NCI-H2227 treated with DMSO at 0.1 percent for 48 hours (cell line): ENCODE measurements at places on chromosomes 13 and 19.
A peak's percentile ranks its signal among the peaks of the same experiment; 100 is the strongest.

DNA sequence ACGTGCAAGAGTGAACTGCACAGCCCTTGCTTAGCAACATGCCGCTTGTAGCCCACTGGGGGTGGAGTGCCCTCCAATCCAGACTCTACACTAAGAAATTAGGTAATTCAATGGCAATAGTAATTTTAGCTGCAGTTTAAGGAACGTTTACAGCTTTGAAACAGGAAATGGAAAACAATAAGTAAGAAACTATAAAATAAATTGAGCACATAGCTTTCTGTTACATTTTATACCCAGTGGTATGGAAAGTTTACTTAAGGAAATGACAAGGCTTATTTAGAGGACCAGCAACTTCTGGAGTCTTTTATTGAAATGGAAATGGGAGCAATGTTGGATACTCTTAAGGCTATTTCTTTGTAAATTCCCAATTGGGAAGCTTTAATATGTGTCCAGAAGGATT, 373.2 kb downstream of the KCNRG start:
- DNase-seq: no peak

DNA sequence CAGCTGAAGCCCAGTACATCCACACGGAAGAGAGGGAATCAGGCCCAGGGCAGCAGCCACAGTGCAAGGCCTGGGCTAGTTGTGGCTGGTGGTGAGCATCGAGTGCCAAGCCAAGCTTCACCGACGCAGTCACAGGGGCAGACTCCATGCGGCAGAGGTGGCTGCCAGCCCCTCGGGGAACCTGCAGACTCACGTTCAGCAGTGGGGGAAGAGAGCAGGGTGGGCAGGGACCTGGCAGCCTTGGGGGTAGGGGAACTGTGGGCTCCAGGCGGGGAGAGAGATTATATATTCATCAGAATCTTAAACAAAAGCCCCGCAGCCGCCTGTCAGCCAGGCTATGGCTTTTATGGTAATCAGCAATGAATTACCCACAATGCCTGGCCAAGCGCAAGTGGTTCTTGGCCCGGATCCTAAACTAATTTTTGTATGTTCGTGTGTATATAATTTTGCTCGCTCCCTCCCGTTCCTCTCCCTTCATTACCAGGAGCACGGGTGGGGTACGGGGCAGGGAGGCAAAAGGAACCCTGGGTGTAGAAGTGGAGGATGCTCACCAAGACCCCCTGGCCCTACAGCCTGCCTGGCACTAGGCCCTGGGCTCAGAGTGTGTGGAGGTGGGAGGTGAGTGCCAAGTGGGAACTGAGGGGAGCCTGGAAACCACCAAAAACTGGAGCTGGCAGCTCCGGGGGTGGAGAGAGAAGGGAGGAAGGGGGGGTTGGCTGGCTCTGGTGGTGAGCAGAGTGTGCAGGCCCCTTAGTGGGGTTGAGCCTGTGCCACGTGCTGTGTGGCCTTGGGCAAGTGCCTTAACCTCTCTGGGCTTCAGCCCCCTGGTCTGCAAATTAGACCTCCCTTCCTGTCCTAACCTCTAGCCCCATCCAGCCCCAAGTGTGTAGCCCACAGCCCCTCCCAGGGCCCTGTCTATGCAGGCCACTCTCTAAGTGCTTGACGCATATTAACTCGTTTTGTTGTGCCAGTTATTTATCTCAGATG, 31.9 kb downstream of the PTPRS start:
- peak; percentile 60 for DNase-seq

- no peak for DNase-seq
Measured at GRCh38 chr13:76812206-76812897, 73.9 kb downstream of the KCTD12 start.

DNA sequence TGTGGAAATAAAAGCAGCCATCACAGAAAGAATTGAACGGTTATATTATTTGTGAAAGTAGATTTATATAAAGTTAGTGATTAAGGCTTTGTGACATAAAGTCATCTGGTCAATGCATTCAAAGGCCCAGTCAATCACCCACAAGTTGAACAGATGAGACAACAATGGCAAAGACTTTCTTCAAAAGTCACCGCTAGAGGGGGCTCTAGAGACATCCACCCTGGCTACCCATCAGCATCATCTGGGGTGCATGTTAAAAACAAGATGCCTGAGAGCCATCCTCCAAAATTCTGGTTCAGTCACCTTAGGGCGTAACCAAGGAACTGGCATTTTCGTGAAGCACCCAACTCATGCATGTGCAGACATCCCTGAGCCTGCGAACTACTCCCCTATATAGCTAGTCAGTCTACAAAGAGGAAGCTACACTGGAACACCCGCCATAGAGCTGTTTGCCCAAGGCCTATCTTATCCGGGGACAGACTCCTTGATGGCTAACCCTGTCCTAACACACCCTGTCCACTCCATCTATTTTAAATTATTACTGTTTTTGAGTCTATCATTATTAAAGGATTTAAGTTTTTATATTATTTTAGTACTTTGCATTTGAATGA, 970.5 kb downstream of the UQCRFS1 start:
- peak; percentile 51 for DNase-seq

- no peak for DNase-seq
Measured at GRCh38 chr19:13095934-13096927, 6.4 kb downstream of the LYL1 start.

- peak; percentile 17 for DNase-seq
Measured at GRCh38 chr19:11420429-11421370, 1.6 kb upstream of the RGL3 start.

GRCh38 chr19:46225558-46226004, 4.0 kb upstream of the IGFL1 start:
- DNase-seq: no peak

GRCh38 chr19:50414864-50415660, 3.7 kb upstream of the SPIB start:
- DNase-seq: no peak

DNA sequence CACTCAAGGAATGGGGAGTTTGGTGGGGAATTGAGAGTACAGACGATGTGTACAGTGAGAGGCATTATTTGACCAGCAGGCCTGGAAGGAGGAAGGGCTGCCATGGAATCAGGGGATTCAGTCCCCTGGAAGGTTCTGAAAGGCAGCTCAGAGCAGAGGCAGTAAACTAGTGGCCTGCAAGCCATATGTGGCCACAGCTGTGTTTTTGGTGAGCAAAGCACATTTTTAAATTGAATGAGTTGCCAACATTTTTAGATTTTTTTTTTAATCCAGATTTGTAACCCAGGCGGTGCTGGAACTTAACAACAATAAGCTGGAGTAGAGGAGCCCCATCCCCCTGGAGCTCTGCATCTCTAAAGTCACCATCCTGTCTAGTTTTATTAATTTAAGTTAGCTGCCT, 95.3 kb upstream of the IPO5 start:
- no peak for DNase-seq

DNA sequence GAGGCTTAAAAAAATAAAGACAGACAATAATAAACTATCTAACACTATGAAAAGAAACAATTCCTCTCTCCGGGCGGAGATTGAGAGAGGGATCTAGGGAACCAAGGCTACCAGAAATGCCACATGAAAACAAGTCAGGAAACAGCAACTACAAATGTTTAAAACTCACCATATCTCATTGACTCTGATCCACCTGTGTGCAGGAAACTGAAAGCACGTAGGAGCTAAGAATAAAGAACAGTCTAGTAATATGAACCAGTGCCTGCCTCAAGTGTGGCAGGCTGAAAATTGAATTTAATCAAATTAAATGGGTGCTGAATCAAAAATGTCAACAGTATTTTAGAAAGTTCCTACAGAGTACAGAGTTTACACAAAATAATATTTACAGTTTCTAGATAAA, 1701.0 kb downstream of the SLITRK5 start:
- no peak for DNase-seq

GRCh38 chr19:32816555-32817099, 52.9 kb downstream of the SLC7A9 start:
- no peak for DNase-seq

- no peak for DNase-seq
Measured at GRCh38 chr13:42119875-42120274, 71.4 kb downstream of the DGKH start.

DNA sequence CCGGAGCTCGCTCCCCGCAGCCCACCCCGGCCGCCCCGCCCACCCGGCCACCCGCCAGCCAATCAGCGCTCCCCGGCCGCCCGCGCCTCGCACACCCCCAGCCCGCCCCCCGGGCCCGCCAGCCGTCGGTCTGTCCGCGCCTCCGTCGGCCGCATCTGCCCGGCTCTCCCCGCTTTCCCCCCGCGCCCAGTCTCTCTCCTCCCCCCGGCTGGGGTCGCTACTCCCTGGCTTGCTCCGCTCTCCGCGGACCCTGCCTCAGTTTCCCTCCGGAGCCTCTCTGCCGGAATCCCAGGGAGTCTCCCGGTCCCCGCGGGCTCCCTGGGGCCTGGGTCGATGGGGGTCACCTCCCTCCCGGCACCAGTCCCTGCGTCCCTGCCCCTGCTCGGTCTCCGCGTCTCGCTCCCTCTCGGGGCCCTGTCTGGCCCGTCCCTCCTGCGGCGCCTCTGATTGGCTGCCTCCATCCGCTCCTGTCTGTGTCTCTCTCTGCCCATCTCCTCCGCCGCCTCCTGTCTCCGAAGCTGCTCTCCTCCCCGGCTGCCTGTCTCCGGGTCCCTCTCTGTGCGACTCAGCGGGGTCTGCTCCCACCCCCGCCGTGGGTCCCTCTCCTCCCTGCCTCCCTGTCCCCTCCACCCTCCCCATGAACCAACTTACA, 484 bp downstream of the IL11 start:
- DNase-seq: peak; percentile 90

GRCh38 chr13:112575675-112576074, 12.3 kb downstream of the TUBGCP3 start:
- no peak for DNase-seq

DNA sequence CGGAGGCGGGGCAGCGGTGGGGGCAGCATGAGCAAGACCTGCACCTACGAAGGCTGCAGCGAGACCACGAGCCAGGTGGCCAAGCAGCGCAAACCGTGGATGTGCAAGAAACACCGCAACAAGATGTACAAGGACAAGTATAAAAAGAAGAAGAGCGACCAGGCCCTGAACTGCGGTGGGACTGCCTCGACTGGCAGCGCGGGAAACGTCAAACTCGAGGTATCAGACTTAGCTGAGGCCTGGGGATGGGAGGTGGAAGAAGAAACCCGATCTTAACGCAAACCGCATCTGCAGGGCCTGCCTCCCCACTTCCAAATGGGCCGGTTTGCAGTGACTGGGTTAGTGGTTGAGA, 693 bp downstream of the RFXAP start:
- no peak for DNase-seq

DNA sequence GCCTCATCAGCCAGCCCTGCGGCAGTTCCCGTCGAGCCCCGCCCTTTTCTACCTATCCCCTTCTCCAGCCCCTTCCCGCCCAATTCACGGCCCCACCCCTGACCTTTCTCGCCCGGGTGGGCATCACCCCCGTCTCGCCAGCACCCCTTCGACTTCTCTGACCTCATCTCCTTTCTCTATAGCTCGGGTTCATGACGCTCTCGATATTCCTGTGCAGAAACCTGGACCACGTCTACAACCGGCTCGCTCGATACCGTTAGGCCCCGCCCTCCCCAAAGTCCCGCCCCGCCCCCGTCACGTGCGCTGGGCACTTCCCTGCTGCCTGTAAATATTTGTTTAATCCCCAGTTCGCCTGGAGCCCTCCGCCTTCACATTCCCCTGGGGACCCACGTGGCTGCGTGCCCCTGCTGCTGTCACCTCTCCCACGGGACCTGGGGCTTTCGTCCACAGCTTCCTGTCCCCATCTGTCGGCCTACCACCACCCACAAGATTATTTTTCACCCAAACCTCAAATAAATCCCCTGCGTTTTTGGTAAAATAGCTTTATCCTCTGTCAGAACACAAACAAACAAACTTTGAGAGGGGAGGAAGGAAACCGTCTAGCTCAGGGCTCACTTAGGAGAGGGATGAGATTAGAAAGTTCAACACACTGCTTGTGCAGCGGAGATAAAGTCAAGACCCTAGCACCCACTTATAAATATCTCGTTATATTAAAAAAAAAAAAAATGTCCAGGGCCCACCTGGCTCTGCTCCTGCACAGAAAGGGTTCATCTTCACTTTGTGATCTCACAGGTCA, 5.1 kb downstream of the CD37 start:
- peak; percentile 37 for DNase-seq

DNA sequence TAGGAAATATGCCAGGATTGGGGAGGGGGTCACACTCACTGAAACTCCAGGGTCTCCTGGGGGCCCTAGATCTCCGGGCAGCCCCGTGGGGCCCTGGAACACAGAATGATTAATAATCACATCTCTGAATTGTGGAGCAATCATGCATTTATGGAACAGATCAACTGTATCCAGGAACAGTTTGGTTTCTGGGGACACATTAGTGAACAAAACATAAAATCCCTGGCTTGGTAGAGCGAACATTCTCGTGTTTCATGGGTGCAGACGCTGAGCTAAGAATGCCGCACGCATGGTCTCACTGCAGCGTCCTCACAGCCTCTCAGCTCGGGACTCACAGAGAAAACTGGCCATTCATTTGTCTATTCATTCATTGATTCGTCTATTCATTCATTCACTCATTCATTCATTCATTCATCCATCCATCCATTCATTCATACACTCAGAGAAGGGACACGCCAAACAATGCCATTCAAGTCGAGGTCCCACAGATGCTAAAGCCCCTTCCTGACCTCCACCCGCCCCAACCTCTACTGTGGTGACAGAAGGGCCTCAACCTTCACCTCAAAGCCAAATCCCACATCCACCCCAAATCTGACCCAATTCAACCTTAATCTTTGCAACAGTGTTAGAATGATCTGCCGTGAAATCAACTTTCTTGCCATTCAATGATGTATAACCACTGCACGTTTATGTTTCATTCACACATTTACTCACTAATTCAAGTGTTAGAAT, 35.0 kb upstream of the OLFM2 start:
- no peak for DNase-seq

DNA sequence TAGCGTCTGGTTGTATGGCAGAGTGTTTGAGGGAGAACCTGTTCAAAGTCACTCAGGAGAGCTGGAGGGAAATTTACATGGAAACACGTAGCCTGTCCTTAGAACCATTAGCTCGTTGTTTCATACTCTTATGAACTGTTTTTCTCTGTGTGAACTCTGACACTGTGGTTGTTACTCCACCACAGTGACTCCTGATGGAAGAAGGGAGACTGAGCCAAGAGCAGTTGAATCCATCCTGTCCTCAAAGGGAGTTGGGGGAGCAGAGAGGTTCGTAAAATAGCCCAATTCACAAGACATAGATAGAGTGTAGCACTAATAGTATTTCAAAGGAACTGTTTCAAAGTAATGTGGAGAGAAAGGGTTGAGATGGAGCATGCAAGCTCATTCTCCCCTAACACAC, 964.8 kb downstream of the PCDH9 start:
- DNase-seq: no peak
